ENCODE measurements at places on chromosomes 7 and 10.

DNA sequence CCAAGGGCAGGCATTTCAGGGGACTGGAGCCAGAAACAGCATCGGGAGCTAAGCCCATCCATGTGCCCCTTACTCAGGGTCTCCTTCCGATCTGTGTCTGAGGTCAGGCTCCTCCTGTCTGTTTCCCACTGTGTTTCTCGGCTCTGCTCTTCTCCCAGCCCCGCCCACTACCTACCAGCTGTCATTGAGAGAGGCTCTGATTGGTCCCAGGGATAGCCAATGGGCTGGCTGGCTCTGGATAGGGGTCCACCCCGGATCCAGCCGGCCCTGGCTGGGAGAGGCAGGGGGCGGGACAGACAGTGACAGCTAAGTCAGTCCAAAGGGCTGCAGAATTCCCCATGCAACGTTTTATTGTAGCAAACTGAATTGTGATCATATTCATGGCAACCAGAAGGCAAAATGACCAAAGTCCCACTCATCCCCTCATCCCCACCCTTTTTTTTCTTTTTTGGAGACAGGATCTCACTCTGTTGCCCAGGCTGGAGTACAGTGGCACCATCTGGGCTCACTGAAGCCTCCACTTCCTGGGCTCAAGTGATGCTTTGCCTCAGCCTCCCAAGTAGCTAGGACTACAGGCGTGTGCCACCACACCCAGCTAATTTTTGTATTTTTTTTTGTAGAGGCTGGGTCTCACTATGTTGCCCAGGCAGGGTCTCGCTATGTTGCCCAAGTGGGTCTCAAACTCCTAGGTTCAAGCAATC lies 76.3 kb downstream of the CLIP2 start:
- DNase-seq = no peak

GRCh38 chr7:25545124-25546008 lies 317.1 kb upstream of the NPVF start:
- no peak for DNase-seq

DNA sequence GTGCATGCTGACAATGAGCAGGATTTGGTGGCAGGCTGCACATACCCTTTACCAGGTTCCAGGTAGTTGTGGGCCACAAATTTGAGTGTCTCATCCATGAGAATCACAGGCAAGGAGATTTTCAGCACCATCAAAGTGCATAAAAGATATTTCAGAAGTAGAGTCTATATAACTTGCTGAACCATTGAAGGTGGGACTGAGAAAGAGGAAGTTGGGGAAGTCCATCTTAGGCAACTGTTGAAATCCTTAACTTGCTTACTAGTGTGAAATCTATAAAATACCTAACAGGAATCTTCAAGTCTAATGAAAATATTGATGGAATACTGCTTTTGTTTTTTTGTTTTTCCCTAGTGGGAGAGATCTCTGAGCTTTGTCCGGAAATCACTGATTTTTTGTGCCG lies 325.1 kb upstream of the PLXDC2 start:
- DNase-seq = no peak

DNA sequence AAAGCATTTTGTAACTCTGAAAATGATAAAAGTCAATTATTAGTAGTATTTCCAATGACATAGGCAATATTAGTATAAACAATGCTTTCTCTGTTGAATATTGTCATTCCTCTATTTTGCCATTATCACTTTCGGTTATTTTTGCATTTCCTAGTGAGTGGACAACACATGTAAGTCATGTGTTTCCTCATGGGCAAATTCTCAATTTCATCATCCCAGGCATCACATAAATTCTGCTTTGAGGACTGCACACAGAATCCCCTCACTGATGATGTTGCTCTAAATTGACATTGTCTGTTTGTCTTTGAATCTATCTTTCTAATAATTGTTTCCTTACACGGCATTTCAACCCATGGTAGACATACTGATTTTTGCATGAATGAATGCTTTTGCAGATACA lies 337.3 kb downstream of the GFRA1 start:
- no peak for DNase-seq

GRCh38 chr10:29522061-29522855 lies 112.5 kb downstream of the SVIL start:
- DNase-seq = no peak

DNA sequence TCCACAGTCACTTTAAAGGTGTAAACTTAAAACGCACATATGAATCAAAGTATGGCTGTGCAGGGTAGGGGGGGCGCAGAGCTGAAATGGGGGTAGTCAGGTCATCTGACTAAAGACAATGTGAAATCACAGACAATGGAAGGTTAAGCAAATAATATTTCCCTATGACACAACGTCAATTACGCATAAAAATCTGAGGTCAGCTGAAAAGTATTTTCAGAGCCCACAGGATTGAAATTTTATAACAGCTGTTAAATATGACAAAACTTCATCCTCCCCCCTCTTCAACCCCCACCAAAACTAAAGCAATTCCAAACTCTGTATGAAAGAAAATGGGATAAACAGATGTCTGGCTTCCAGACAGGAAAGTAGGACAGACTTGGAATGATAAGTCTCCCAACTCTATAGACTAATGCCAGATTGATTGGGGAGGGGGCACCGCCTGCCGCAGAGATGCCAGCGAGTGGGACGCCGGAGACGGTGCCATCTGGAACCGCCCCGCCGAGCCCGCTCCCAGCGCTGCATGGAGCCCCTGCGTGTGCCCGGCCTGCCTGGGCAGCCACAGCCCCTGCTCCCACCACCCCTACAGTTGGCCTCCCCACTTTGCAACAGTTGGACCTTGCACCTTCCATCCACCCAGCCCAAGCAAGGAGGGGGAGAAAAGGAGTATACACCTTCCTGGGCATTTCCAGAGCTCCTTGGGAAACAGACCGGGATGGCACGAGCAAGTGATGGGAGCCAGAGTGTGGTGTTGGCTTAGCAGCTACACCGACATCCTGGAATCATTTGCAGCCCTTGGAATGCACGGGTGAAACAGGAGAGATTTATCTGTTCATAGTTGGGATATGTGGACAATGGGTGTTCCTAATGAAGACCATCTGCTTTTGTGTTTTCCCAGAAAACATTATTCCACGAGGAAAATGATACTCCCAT lies 10.7 kb downstream of the EBF3 start:
- DNase-seq = no peak

DNA sequence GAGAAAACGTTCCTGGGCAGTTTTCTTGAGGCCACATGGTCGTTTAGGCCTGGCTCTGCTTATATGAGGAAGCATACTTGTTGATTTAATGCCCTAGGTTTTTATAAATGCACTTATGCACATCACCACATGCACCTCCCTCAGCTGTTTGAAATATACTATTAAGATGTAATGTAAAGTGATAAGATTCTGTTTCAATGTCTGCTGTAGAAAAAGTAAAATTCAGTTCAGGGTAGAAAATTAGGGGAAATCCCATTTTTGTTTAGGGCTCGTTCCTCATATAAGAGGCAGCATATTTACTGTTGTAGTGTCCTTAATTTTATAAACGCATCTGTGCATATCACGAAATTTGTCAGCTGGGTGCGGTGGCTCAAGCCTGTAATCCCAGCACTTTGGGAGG lies 7.8 kb upstream of the CAMK1D start:
- no peak for DNase-seq

- DNase-seq = no peak
These were observed 92.1 kb downstream of the EBF3 start for GRCh38 chr10:129871966-129872365.

- no peak for DNase-seq
These were observed 110.0 kb upstream of the SHH start for GRCh38 chr7:155922067-155922816.

DNA sequence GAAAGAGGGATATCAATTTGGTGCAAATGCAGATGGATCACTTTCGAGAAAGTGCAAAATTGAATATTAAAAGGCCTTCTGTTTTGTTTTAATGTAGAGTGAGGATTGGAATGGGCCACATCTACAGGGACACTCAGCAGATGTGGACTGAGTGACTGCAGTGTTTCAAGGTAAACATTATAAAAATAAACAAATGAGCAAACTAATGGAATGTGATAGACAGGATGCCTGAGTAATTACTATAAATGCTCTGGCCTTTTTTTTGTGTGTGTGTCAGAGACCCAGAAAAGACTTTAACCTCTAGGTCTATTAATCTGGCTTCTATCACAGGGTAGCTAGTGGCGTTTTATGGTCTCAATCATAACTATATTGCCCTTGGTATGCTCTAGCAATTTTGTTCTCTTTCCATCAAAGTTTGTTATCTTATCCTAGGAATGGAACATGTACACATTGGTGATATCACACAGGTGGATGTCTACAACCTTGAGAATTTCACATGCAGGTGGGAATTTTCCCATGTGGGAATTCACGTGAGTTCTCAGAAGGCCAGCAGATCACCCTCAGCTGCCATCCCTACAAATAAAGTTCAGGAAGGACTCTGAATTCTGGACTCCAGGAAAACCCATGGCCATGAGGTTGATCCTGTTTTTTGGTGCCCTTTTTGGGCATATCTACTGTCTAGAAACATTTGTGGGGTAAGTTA lies at the start of gene CPA2:
Gene CPA2, plus strand, starts transcription at position 606 of the 703 bp plus-strand sequence. Its CDS starts 19 bp downstream, at position 625.
- no peak for DNase-seq

Data from stimulated activated CD8-positive, alpha-beta memory T cell treated with anti-CD3 and anti-CD28 coated beads, Interleukin-4, amount 100 ng/mL, for 1 hour (primary cell).